Kidney glomerular epithelial cell (primary cell): ENCODE measurements at places on chromosomes 16 and 17.

DNA sequence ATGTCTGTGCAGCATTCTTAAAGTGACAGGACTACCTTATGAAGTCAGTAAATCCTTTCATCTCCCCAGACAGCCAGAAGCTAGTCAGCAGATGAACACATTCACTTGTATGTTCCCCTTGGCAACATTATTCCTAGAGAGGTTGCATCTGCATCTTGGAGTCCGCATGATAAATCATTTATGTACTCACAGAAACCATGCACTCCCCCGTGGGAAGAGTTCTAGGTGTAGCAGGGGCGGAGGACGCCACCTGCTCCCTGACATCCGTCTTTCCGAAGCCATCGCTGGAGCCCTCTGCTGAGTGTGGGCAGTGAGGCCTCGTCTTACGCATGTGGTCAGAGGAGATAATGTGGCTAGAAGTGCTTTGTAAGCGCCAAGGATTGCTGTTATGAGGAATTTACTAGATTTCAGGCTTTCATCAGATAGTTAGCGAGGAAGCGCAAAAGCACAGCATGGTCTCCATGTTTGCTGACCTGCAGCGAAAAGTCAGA is 144.5 kb downstream of the RPTOR start:
- DNase-seq, result no peak

- no peak for DNase-seq
Measured at GRCh38 chr17:12673788-12674187, 8.1 kb downstream of the MYOCD start.

- no peak for DNase-seq
Measured at GRCh38 chr16:17233318-17234002, 237.3 kb downstream of the XYLT1 start.

DNA sequence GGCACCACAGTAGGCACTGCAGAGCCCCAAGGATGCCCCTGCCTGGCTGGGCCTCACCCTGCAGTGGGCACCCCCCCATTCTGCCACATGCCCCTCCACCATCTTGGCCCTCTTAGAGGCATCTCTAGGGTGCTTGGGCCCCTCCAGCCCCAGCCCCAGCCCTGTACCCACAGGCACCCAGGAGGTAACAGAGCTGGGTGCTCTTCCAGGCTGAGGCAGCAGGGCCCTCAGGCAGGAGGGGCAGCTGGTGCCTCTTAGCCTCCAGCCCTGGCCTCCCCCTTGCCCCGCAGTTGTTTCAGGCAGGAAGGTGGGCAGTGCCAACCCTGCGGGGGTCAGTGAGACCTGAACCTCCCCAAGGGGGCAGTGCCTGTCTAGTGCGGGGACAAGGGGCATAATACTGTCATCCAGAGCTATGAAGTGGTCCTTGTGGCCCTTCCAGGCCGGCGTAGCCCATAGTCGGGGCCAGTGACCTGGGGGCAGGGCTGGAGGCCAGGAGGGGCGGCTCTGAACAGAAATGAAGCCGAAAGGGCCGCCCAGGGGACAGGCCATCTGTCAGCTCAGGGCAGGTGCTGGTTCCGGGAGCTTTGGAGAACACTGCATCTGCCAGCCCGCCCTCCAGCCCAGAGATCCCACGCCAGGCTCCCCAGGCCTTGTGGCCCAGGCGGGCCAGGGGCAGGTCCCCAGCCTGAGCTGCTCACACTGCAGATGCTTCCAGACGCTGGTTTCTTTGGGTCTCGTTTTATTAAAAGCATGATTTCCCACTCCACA is 4.9 kb upstream of the AATK start:
- DNase-seq, result no peak

DNA sequence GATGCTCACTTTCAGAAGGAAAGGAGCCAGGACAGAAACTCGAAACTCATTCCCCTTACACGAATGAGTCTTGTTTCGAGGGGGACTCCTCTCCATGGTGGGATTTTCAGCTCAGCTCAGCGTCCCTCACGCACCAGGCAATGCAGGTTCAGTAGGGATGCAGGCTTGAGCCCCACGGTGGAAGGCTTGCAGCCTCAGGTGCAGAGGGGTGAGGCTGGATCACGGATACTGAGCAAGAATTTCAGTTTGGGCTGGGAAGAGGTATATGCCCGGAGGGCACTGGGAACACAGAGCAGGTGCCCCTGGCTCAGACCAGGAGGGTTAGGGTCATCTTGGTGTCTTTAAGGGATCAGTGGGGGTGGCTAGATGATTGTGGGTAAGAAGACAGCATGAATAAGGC is 344.9 kb upstream of the TNRC6C start:
- no peak for DNase-seq

DNA sequence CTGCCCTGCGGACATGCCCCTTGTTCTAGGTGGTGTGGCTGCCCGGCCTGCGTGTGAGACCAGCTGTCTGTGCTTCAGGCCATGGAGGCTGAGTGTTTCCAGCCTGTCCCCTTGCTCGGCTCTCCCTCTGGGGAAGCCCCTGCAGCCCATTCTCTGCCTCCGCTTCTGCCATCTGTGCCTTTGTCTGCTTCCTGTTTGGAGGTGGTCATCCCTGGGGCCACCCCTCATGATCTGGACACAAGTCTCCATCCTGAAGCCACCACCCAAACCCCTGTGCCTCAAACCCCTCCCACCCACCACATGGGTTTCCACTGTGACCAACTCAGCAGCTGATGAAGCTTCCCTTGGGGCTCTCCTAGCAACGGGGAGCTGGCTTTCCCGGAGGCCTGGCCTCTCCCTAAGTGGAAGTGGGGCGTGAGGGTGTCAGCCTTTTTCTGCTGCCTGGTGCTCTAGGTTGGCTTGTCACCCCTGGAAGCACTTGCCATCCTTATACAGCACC is 184.9 kb downstream of the SEC14L1 start:
- no peak for DNase-seq

GRCh38 chr16:31474173-31474714 is 2.3 kb downstream of the TGFB1I1 start:
- no peak for DNase-seq

DNA sequence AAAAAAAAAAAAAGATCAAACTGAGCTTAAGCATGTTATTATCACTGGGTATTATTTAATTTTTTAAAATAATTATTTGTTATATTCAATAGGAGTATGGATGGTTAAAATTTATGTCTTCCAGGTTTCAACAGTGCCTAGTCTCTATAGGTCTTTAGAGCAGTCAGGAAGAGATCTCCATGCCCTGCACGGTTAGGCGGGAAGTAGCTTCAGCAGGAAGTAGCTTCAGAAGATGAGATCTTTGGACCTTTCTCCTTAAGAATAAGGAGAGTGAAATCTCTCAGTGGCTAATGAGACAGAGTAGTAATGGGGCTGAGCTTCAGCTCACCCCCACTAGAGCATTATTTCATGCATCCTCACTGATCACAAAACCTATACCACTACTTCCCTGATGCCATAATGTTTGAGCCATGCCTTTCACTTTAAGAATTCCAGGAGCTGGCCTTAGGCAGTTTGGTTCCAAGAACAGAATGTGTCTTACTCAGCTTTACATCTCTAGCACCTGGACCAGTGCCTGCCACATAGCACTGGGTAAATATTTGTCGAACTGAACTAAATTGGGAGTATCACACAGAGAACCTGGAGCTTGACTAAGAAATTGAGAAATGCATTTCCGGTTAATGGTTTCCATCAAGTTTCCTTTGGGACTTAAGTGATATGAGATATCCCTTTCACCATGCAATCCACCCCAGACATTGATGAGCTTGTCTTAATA is 43.5 kb downstream of the SCPEP1 start:
- DNase-seq, result no peak

DNA sequence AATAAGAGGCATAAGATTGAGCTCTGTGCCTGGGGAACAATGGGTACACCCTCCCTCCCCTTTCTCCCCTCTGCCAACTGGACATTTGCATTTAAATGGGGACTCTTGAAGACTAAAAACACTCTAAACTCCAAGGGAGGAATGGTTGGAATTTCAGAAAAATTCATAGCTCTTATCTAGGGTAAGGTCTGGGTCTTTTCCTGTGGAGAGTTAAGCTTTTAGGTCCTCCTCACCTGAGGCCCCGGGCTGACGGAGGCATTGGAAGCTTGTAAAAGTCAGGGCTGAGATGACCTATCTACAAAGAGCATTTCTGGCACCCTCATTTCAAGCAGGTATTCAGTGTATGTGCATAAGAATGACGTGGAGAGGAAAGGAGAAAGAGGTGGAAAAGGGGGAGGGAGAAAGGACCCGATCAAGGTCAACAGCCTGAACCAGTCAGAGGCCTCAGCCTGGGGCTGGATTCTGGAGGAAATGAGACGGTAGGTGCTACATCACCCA is 78.0 kb downstream of the RAP1GAP2 start:
- no peak for DNase-seq

- DNase-seq, result no peak
Measured at GRCh38 chr17:19381361-19381740, 3.1 kb downstream of the MAPK7 start.

- DNase-seq, result peak; percentile 94
Measured at GRCh38 chr16:56607109-56607618, 1.2 kb upstream of the MT2A start.
